Activated T-helper 2 cell treated with anti-CD3 and anti-CD28 coated beads, Interferon-gamma antibody, Interleukin-2, Interleukin-4, amounts not matched to agents 10 μg/mL and 5 μg/mL and 100 μg/mL, durations not matched to agents 14 hours and 24 hours and 36 hours (primary cell): ENCODE measurements at places on chromosomes 7 and 10. TPM values are rescaled to one million over a fixed set of nuclear protein-coding genes. Genes with fewer than 3 reads are reported as not detected.

DNA sequence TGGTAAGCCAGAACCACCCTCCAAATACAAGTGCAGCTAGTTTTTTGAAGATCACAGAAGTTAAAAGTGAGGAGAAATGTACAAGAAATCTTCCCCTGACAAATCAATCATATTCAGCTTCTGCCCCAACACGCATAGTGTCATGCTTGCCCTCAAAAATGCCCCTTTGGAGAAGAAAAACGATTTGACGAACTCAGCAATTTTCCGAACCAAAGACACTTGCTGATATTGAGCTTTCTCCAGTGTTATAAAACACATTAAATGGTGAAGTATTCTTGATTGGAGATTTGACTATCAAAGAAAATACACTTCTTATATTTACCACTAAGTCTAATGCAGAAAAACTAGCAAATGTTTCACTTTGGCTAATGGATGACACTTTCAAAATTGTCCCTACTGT lies 195.5 kb downstream of the ETV1 start:
- DNase-seq: no peak
- no peaks in the 10 kb centered on the region for H3K27me3 ChIP-seq
- no peaks in the 10 kb centered on the region for H3K4me1 ChIP-seq
- no peaks in the 10 kb centered on the region for H3K36me3 ChIP-seq
- no peak overlapping the region for H3K4me3 ChIP-seq

- no peak overlapping the region for H3K4me3 ChIP-seq
- DNase-seq: no peak
- no peak overlapping the region for H3K27ac ChIP-seq
These were observed 330.1 kb downstream of the ADARB2 start for GRCh38 chr10:1406967-1407945.

- no peak for DNase-seq
- peaks cover 12% of the 10 kb centered on the region for H3K27me3 ChIP-seq
- no peaks in the 10 kb centered on the region for H3K36me3 ChIP-seq
- no peaks in the 10 kb centered on the region for H3K4me1 ChIP-seq
These were observed 7.4 kb upstream of the VPS41 start for GRCh38 chr7:38916396-38916795.

DNA sequence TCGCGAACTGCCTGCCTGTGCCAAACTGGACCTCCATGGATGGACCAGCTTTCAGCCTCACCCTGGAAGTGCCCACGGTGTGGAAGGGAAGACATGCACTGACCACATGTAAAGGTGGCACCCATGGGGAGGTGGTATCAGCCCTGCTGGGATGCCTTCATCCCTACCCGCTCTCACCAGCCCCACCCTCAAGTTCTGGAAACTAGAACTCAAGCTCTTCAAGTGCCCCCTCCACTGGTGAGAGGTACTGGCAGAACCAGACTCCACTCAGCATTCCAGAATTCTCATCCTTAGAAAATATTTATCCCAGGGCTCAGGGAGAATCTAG lies 5.9 kb downstream of the ZNF488 start:
- no peak overlapping the region for H3K4me3 ChIP-seq
- H3K27me3 ChIP-seq: peaks cover 38% of the 10 kb centered on the region
- H3K4me1 ChIP-seq: peaks cover 15% of the 10 kb centered on the region
- H3K36me3 ChIP-seq: no peaks in the 10 kb centered on the region

- no peaks in the 10 kb centered on the region for H3K36me3 ChIP-seq
- H3K4me1 ChIP-seq: no peaks in the 10 kb centered on the region
- H3K4me3 ChIP-seq: no peak overlapping the region
- no peak for DNase-seq
- no peaks in the 10 kb centered on the region for H3K27me3 ChIP-seq
These were observed 208.8 kb downstream of the SEMA3A start for GRCh38 chr7:83985821-83986220.

The AOC1 gene
- total RNA-seq: 0.16 TPM in 1 of 2 replicates, not detected in the other

GRCh38 chr7:155166108-155166507 lies 96.0 kb downstream of the HTR5A start:
- no peak overlapping the region for H3K4me3 ChIP-seq
- H3K27me3 ChIP-seq: peaks cover 20% of the 10 kb centered on the region
- H3K4me1 ChIP-seq: no peaks in the 10 kb centered on the region
- H3K36me3 ChIP-seq: no peaks in the 10 kb centered on the region

The PKD2L1 gene
- not detected in 2 replicates for total RNA-seq

DNA sequence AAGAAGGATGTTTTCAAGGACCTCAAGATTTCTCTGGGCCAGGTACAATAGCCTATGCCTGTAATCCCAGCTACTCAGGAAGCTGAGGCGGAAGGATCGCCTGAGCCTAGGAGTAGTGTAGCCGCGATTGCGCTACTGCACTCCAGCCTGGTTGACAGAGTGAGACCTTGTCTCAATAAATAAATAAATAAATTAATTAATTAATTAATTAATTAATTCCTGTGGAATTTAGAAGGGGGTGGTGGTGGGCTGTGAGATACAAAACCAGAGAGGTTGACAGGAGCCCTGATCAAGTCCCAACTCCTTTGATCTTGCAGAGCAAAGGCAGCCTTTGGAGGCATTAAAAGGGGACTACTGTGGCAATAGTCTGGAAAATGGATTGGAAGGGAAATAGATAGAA lies 39.3 kb upstream of the NRF1 start:
- H3K4me3 ChIP-seq: no peak overlapping the region
- no peaks in the 10 kb centered on the region for H3K36me3 ChIP-seq
- no peak for DNase-seq

GRCh38 chr10:1467334-1468076 lies 269.8 kb downstream of the ADARB2 start:
- no peaks in the 10 kb centered on the region for H3K36me3 ChIP-seq
- H3K27ac ChIP-seq: no peak overlapping the region
- H3K27me3 ChIP-seq: no peaks in the 10 kb centered on the region
- no peaks in the 10 kb centered on the region for H3K4me1 ChIP-seq
- no peak for DNase-seq
- no peak overlapping the region for H3K4me3 ChIP-seq

The SPDYE11 gene
- not detected in 2 replicates for total RNA-seq

The ELOVL3 gene
- total RNA-seq: not detected in 2 replicates

The NACAD gene
- total RNA-seq: 0.30 and 0.52 TPM in 2 replicates

The PDCD4 gene
- total RNA-seq: 60.4 and 67.7 TPM in 2 replicates

The ACBD7 gene
- 3.6 and 4.8 TPM in 2 replicates for total RNA-seq

- H3K4me1 ChIP-seq: peaks cover 20% of the 10 kb centered on the region
- no peak overlapping the region for H3K27ac ChIP-seq
- H3K4me3 ChIP-seq: no peak overlapping the region
- DNase-seq: no peak
- H3K36me3 ChIP-seq: peaks cover 34% of the 10 kb centered on the region
- no peaks in the 10 kb centered on the region for H3K27me3 ChIP-seq
These were observed 123.6 kb downstream of the RNF216 start for GRCh38 chr7:5657901-5658300.
